ENCODE measurements at places on chromosomes 2 and 18.

DNA sequence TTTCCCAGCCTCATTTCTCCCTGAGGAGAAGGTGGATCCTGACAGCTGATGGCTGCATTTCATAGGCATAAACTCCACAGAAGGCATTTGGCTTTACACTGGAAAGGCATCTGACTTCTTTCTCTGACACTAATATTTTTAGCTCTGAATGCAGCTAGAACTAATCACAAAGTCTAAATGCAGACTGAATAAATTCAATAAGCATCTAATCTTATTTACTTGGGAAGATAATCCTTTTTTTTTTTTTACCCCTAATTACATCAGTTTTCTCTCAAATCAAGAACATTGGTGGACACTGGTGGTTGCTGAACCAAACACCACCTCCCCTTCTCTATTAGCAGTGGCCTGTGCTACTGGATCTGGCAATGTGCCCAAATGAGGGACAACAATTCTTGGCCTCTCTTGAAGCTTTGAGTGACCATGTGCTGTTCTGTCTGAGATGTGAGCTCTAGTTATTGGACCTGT, 50.9 kb upstream of the CD226 start:
- DNase-seq: no peak

DNA sequence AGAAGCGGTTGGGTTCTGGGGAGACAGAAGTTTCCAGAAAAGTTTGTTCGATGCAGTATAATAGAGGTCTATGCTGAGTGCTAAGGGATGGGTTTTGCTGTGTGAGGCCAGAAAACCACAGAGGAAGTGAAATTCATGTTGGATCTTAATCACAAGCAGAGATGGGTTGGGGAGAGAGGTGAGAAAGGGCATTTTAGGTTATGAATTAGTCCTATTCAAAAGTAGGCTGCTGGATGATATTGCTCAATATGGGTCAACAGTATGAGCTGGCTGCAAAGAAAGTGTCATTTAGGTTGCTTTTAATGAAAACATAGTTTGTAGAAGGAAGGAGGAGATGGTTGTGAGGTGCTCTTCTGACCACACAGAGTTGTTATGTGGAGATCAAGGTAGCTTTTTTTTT, 118.8 kb upstream of the LHCGR start:
- no peak for DNase-seq

DNA sequence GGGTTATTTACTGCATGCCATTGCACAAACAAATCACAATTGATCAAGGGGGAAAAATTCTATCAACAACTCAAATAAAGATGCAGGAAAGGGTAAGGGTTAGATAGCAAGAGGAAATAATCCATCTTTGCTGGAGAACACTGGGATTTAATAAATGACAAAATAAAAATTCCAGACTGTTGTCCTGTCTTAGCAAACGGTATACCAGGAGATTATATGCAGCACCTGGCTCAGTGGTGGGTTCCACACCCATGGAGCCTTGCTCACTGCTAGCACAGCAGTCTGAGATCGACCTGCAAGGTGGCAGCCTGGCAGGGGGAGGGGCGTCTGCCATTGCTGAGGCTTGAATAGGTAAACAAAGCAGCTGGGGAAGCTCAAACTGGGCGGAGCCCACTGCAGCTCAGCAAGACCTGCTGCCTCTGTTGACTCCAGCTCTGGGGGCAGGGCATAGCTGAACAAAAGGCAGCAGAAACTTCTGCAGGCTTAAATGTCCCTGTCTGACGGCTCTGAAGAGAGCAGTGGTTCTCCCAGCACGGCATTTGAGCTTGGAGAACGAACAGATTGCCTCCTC, 296.5 kb upstream of the THSD7B start:
- DNase-seq: no peak

DNA sequence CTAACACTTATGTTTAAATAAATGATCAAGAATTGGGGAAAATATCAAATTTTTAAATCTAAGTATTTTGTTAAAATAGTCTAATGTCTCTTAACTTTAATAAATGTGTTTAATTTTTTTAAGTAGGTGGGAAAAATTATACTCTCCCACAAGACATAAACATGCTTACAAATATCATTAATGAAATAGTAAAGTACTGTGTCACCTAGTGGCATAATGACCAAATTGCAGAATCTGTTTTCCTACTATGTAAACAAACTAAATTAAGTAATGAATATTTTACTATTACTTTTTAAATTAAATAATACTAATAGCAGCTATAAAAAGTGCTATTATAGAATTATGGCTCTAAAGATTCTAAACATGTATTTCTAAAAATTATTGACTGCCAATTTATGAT, 52.0 kb upstream of the CHAC2 start:
- DNase-seq: no peak

DNA sequence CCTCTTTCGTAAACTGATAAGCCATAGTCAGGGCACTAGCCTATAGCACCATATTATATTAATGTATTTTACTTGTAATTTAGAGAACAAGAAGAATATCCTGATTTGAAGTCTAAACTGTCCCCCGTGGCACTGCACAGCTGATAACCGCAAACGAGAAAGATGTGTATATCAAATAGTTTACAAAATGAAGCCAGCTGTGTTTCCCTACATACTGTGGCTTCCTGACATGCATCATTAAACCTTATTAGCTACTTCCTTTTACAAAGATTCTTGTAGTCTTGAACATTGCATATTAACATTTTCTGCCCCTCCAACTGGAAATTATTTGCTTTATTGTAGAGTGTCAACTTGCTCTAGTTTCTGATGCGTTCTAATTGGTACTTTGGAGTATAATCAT, 153.5 kb upstream of the NFATC1 start:
- DNase-seq: no peak

All from esophagus muscularis mucosa (tissue), 4 donors.